Right lobe of liver (tissue), 6 donors: ENCODE measurements at places on chromosomes 13 and 19.

DNA sequence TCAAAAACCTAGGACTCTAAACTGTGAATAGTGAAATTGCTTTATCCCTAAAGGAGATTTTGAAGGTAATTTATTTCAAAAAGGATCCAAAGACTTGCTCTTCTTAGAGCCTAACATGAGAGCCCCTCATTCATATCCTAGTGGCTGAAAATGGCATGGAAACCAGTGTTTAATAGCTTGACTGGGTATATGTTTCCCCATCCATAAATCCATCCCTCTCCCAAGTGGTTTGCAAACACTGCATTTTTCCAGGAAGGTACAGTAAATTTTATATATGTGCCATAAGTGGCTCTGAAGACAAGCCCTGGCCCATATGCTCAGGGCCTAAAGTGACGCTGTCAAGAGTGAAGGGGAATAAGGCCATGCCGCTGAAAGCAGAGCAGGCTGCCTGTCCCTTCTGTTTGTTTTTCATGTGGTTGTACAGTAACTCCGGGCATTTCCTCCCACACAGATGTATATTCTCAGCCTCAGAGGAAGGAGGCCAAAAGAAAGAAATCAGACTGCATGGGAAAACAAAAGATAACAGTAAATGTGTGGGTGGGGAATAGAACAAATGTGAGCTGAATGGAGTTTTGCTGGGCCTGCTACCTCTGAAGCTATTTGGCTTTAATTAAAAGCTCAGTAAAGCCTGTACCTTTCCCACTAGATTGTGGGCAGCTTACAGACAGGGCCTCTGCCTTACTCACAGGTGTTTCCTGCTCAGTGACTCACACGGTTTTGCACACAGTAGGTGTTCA, 181.9 kb downstream of the PCDH9 start:
- DNase-seq = no peak
- H3K27me3 ChIP-seq = no peaks in the 10 kb centered on the region
- H3K27ac ChIP-seq = no peak overlapping the region

DNA sequence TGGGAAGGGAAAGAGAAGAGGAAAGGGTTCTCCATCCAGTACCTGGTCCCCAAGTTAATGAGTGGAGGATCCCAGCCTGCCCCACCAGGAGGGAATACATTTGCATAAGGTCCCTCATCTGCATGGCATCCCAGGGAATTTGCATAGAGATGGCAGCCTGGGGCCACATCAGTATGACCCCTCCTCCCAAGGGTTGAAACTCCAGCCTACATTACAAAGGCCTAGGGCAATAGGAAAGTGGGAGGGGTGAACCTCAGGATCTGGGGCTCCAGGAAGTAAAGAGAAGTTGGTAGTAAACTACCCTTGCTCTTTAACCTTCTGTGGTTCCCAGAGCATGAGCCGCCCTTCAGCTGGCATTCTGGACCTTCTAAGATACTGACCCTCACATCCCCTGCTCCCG, 6.8 kb upstream of the NECTIN2 start:
- no peak overlapping the region for H3K27ac ChIP-seq
- H3K36me3 ChIP-seq = no peaks in the 10 kb centered on the region
- no peak for DNase-seq
- H3K4me1 ChIP-seq = no peaks in the 10 kb centered on the region
- H3K4me3 ChIP-seq = no peak overlapping the region
- H3K27me3 ChIP-seq = no peaks in the 10 kb centered on the region

DNA sequence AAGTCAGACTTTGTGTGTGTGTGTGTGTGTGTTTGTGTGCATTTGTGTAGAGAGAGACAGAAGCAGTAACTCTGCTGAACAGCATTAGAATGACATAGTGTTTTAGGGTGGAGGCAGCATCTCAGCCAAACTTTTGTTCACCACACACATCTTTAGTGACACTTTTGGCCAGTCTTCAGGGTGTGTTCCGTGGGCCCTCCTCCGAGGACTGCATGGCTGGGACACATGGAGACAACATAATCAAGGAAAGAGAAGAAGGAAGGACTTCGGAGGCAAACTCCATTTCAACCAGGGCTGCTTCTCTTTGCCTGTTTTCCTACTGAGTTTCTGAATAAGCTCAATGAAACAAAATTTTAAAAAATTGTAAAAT, 205.1 kb downstream of the LHFPL6 start:
- no peak overlapping the region for H3K4me3 ChIP-seq
- no peaks in the 10 kb centered on the region for H3K27me3 ChIP-seq
- no peaks in the 10 kb centered on the region for H3K36me3 ChIP-seq
- DNase-seq = no peak
- no peak overlapping the region for H3K27ac ChIP-seq

- peak; percentile 42 for DNase-seq
- H3K27ac ChIP-seq = no peak overlapping the region
Measured at GRCh38 chr13:50208826-50209335, 193.6 kb downstream of the KCNRG start.
